ENCODE measurements at places on chromosomes 5 and 9. TPM values are rescaled to one million over a fixed set of nuclear protein-coding genes. Genes with fewer than 3 reads are reported as not detected.

- peak; percentile 66 for DNase-seq
Observed at GRCh38 chr5:100797861-100798260, 105.2 kb downstream of the ST8SIA4 start.

- DNase-seq: no peak
Observed at GRCh38 chr5:2330325-2331130, 420.9 kb downstream of the IRX2 start.

- no peak for DNase-seq
Observed at GRCh38 chr5:110612794-110613247, 113.7 kb downstream of the TMEM232 start.

- no peak for DNase-seq
Observed at GRCh38 chr5:82777106-82777505, 300.1 kb downstream of the TMEM167A start.

DNA sequence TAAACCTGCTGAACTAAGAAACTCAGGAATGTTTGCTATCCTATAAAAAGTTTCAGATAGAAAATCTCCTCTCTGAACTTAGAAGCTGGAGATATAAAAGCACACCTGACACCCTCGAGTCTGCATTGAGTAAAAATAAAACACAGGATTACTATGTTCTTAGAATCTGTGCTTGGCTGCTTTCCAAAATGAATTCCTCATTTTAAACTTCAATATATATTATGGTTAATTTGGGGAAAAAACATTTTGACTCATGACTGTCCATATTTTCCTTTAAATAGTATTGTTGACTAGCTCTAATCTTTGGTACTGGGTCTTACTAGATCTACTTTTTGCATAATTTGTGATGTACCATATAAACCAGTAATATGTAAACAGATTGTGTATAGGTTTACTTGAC, 36.7 kb downstream of the FBXW2 start:
- DNase-seq: no peak

GRCh38 chr5:88769165-88769564, 113.8 kb downstream of the MEF2C start:
- no peak for DNase-seq

DNA sequence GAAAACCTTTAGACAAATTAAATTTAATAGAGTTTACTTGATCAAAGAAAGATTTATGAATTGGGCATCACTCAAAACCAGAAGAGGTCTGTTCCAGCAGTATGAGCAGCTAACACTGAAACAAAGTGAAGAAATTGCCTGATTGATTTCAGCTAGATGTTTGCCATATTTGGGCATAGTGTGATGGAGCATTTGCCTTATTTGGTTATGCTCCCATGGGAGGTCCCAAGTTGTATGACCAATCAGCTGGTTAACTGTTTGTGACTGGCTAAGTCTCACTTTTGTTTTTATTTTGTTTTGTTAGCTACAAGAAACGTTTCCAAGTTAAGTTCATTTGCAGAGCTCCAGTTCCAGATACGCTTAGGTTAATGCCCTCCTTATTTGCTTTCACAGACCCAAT, 53.3 kb upstream of the LMNB1 start:
- peak; percentile 14 for DNase-seq

DNA sequence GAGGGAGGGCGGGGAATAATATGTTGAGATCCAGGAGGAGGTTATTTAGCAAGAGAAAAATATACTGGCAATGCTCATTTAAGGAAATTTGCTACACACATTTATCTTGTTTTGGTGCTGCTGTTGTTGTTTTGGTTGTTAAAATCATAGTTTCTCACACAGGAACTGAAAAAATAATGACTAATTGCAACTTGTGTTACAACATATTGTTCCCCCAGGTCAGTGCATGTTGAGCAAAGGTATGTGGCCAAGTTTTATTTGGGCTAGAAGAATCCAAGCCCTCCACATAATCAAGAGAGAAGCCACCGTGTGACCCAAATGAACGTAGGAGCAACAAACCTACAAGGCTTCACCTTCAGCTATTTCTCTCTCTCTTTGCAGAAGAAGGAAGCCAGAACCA, 220.3 kb upstream of the DAPK1 start:
- DNase-seq: peak; percentile 38

GRCh38 chr9:99185934-99186333, 35.8 kb downstream of the ALG2 start:
- DNase-seq: no peak

DNA sequence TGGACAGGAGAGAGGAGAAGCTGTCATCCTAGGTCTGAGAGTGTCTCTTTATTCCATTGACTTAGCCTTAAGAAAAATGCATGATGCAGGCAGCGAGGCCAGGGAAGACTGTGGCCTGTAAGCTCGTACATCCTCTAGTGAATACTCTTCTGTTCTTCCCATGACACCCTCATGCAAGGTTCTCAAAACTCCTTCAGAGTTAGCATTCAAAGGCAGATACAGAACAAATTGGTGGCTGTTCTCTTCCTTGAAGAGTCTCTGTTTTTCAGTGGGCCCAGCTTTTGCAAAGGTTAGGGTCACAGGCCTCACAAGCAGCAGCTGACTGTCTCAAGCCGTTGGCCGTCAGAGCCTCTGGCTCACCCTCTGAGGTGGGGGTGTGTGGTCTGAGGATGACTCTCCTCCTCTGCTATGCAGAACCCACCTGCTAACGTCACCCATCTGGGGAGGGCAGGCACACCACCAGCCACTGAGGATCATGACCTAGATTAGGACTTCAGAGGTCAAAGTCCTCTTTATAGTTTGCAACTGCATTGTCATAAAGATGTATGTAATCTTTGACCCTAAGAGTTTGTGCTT, 15.1 kb downstream of the ADCY2 start:
- DNase-seq: no peak

- DNase-seq: peak; percentile 71
Observed at GRCh38 chr5:141611289-141611688, 7.5 kb downstream of the DIAPH1 start.

- DNase-seq: no peak
Observed at GRCh38 chr5:168752416-168753190, 173.4 kb upstream of the PANK3 start.

GRCh38 chr9:74503219-74503618, 6.1 kb downstream of the RORB start:
- no peak for DNase-seq

GRCh38 chr5:94459915-94460314, 158.5 kb downstream of the KIAA0825 start:
- DNase-seq: no peak

DNA sequence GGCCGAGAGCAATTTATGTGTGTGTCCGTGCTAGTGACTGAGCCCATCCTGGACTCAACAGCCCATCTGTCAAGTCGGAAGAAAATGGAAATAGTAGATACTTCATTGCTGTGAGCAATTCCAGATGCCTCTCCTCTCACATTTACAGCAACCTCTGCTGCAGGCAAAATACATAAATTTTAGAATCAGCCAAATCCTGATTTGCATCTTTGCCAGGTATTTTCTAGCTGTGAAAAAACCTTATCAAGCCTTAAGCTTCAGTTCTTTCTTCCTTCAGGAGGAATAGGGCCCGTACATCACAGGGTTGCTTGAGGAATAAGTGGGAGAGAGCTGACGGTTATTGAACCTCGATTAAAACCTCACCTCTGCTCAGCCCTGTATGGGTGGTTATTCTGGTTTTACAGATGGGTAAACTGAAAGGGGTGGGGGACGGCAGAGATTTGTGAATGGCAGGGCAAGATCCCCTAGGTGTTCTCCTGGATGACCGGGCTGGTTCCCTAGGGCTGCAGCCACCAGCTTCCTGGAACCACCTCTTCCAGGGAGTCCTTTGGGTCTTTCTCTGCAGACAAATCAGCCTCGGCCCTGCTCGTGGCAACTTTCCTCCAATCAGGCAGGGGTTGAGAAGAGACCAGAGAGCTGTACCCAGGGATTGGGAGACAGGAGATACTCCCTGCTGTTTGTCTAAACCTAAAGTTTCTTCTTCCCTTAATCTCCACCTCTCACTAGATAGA, 5.3 kb upstream of the MSX2 start:
- DNase-seq: no peak

DNA sequence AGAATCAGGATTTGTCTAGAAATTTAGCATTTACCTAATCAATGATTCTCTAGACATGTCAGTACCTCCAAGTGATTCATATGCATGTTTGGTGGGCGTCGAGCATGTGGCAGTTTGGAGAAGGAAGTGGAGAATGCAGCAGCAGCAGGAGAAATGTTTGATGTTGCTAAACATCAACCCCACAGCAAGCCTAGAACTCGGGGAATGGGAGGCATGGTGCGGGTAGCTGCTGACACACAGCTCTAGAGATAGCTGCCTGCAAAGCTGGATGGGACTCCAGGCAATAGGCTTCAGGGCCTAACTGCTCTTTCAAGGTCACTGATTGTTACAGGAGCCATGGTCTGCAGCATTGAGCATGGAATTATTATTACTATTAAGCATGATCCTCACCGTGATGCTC, 137.3 kb downstream of the DOCK8 start:
- no peak for DNase-seq

- no peak for DNase-seq
Observed at GRCh38 chr5:145762833-145763232, 72.3 kb downstream of the PRELID2 start.

- peak; percentile 28 for DNase-seq
Observed at GRCh38 chr9:91954841-91955471, 4.9 kb upstream of the ROR2 start.

GRCh38 chr5:140111859-140112551, 1.9 kb upstream of the PURA start:
- DNase-seq: no peak

- DNase-seq: peak; percentile 53
Observed at GRCh38 chr9:99057665-99058625, 47.0 kb upstream of the TGFBR1 start.

DNA sequence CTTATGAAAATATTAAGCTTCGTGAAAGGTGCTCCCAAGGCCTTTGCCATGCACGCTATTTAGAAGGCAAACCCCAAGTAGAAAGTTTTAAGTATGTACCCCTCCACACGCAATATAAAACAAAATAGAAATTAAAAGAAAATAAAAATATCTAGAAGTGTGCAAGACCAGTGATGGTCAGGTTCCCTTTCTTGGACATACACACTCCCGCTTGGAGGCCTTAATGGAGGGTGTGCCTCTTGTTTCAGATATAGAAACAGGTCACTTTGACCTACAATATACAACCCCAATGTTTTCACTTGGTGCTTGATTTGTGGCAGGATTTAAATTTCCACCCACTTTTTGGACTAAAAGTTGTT, 127.4 kb upstream of the STC2 start:
- DNase-seq: no peak

- DNase-seq: no peak
Observed at GRCh38 chr5:65067147-65067506, 298.4 kb downstream of the CWC27 start.

DNA sequence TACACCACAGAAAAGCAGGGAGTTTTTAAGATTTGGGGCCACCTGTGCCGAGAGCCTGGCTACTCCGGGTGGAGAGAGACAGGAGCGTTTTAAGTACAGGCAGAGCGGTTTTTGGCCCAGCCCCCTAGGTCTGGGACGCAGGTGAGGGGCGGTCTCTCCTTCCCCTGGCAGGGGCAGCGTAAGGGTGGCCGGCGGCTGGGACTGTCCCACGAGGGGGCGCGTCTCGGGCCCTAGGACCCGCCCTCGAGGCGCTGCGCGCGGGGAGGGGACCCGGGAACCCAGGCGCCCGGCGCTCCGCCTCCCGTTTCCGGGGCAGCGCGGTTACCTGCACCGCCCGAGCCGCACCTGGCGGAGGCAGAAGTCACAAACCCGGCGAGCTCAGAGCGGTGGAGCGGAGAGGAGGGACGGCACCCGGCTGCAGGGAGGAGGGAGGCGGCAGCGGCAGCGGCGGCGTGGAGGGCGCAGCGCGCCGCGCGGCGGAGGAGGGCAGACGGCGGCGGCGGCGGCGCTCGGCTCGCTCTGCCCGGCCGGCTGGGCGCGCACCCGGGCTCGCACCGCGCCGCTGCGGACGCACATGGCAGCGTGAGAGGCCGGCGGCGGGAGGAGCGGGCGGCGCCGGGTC, at the start of gene WWC1:
TSS of gene WWC1 (plus strand) at position 304 of the 622 bp plus-strand sequence. CDS start 508 bp downstream, outside the sequence.
- DNase-seq: peak; percentile 51

DNA sequence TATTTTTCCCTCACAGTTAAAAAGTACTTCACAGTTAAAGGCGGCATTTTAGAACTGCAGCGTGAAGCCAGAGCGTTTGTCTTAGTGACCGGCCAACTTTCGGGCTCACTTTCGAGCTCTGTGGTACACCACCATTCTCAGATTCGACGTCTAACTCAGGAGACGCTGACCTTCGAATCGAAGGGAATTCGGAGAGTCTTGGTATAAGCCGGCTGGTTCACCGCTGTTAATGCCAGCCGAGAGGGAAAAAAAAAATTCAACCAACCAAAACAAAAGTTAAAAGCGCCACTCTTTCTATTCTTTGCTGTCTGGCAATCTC, 544 bp upstream of the SNX24 start:
- no peak for DNase-seq

- no peak for DNase-seq
Observed at GRCh38 chr5:178355671-178356070, 123.1 kb upstream of the PHYKPL start.

DNA sequence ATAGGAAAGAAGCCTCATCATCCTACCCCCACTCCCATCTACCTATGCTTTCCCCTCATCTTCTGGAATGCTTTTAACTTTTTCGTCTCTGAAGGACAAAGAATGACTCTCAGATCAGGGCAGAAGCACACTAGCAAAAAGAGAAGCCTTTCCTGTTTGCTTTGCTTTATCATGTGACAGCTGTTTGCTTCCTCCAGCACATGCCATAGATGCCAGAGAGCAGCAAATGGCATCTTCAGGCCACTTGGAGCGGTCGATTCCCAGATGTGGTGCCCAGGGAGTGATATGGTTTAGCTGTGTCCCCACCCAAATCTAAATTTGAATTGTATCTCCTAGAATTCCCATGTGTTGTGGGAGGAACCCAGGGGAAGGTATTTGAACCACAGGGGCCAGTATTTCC, 294.8 kb downstream of the GADD45G start:
- DNase-seq: no peak

DNA sequence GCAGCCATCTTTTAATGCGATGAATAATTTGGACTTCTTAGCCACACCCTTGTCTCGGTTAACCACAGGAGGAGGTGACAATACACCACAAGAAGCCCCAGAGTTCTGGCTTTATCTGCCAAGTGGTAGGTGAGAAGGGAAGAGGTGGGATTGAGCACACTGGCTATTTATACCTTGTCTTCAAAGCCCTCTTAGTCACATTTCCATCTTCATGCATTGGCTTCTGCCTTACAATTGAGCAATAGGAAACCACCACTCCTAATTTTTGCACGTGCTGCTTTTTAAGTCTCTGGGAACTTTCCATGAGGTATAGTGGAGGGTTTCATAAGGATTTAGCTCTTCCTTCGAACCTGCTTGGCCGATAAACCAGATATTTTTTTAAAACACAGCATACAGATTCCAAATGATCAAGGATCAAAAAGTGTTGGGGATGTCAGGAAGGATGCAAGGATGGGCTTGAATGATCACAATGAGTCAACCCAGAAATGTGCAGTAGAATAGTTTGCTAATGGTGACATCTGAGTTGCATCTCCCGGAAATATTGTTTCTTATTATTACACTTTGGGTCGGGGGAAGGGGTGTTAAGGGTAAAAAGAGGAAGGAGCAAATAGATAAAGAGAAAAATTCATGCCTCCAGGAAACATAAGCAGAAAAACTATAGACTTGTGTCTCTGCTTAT, 25.5 kb downstream of the PLAC8L1 start:
- DNase-seq: peak; percentile 44

WDR31 gene
- 1.9 TPM for total RNA-seq

IL3 gene
- not detected for total RNA-seq

PCDHA4 gene
- 9.6 TPM for total RNA-seq

NME5 gene
- total RNA-seq: 7.1 TPM

ARL15 gene
- 21.9 TPM for total RNA-seq

FCN2 gene
- not detected for total RNA-seq

C9orf50 gene
- not detected for total RNA-seq

PDLIM4 gene
- 249 TPM for total RNA-seq

FBP2 gene
- not detected for total RNA-seq

Measured in renal cortical epithelial cell (primary cell).